ENCODE measurements at places on chromosomes 7 and 10.

DNA sequence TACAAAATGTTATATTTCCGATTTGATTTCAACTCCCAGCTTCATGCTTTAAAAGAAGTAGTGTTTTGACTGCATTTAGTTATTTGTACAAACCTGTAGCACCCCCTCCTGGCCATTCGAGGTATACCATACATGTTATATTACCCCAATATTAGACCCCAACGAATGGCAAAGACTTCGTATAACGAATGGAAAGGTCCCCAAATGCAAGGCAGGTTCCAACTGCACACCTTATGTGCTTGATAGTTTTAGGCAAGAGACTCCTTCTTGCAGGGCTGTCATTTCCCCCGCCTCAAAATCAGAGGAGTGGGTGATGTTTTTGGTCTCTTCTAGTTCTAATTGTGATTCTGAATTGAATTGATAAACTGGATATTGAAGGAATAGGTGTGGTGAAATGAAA lies 101.1 kb upstream of the TARP start:
- DNase-seq, result peak; percentile 40

GRCh38 chr10:114300036-114300645 lies 61.1 kb downstream of the VWA2 start:
- DNase-seq, result no peak

GRCh38 chr7:130891254-130892094 lies 157.5 kb upstream of the KLF14 start:
- DNase-seq, result no peak

GRCh38 chr10:97810446-97810845 lies 38.6 kb upstream of the SFRP5 start:
- DNase-seq, result no peak

DNA sequence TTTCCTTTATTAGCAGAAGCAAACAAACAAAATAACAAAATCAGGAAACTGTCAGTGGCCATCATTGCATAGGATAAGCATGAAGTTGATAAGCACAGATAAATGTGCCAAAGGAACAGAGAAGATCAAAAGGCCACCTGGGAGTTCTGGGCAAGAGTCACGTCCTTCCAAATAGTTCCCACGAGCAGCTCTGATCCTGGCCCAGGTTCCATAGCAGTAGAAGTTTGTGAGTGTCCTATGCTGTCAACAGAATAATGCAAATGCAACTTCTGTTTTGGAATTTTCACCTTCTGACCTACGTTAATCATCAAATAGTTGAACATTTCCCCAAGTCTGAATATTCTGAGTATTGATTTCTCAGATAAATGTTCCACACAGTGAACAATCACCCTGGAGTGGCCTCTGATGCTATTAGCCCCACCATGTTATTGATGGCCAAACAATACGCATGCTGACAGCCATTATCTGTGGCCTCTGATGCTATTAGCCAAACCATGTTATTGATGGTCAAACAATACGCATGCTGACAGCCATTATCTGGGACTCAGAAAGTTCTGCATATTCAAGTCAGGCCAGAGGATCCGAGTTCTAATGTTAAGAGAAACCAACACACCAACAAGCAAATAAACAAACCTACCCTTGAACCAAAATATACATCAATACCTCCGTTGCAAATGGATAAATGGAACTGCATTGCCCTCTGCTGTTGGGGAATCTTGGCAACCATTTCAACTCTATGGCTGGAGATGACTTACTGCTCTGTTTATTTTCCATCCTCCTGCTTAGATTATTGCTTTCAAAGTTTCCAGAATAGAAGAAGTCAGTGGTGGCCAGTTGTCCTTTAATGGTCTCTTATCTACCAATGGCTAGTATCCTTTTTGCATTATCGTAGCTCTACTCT lies 63.3 kb downstream of the MRC1 start:
- no peak for DNase-seq

- peak; percentile 40 for DNase-seq
These were observed 62.2 kb downstream of the SAMD9 start for GRCh38 chr7:93055543-93056107.

GRCh38 chr10:100773646-100774045 lies 28.3 kb downstream of the PAX2 start:
- DNase-seq, result no peak

GRCh38 chr10:126842836-126843235 lies 62.4 kb upstream of the DOCK1 start:
- no peak for DNase-seq

- no peak for DNase-seq
These were observed 95.5 kb downstream of the DIP2C start for GRCh38 chr10:593901-594457.

- DNase-seq, result no peak
These were observed 115.4 kb downstream of the SDK1 start for GRCh38 chr7:3416453-3416852.

DNA sequence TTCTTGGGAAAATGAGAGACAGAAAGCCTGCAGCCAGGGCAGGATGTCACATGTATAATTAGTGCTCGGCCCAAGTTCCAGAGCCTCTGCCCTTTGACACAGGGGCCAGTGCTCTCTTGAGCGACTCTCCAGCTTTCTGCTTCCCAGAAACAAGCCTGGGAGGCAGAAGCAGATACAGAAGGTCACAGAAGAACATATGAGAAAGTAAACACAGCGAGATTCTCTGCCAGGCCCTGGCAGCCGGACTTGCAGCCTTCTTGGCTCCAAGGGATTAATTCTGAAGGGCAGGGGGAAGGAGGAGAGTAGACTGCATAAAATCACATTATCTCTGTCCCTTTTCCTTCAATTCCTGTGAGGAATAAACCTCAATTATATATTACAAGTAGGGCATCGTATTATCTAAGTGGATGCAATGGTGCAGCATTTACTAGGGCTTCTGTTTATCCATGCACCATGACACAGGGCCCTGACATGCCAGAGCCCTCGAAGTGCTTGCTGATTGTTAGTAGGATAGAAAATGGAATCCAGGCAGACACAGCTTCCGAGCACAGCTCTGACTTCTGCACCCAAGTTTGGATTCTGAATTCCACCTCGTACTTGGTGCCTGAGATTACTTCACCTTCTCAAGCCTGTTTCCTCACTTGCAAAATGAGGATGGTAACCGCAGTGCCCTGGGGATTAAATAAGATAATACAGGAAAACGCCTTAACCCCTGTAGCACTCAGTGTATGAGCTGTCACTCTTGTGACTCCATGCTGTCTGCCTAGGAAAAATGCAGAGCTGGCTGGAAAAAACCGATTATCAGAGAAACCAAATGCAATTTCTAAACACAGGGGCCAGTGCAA lies 536.5 kb downstream of the TNS3 start:
- DNase-seq, result no peak

DNA sequence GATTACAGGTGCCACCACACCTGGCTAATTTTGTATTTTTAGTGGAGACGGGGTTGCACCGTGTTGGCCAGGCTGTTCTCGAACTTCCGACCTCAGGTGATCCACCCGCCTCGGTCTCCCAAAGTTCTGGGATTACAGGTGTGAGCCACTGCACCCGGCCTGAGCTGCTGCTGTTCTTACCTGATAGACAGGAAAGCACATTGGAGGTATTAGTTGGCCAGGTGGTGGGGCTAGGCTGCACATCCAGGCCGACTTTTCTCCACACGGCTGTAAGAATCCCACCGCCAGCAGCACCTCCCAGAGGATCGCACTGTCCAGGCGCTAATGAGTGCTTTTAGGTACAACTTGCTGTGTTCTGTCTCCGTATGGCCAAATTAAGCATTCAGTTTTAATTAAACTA lies 112.6 kb downstream of the WDR37 start:
- no peak for DNase-seq

- no peak for DNase-seq
These were observed 200.3 kb upstream of the PRSS1 start for GRCh38 chr7:142548978-142549377.

- DNase-seq, result no peak
These were observed 1.4 kb upstream of the LAMTOR4 start for GRCh38 chr7:100147278-100147677.
